ENCODE measurements at places on chromosomes 7 and 10.

DNA sequence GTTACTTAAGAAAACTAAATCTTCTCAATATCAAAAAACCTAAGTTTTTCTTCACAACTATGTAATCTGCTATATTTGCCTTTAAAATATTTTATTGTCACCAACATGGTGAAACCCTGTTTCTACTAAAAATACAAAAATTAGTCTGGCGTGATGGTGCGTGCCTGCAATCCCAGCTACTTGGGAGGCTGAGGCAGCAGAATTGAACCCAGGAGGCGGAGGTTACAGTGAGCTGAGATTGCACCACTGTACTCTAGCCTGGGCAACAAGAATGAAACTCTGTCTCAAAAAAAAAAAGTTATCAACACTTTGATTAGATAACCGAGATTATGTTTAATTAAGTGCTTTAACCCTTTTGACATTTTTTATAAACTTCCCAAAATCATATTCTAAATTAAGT lies 28.3 kb upstream of the CLDN4 start:
- no peak for DNase-seq

DNA sequence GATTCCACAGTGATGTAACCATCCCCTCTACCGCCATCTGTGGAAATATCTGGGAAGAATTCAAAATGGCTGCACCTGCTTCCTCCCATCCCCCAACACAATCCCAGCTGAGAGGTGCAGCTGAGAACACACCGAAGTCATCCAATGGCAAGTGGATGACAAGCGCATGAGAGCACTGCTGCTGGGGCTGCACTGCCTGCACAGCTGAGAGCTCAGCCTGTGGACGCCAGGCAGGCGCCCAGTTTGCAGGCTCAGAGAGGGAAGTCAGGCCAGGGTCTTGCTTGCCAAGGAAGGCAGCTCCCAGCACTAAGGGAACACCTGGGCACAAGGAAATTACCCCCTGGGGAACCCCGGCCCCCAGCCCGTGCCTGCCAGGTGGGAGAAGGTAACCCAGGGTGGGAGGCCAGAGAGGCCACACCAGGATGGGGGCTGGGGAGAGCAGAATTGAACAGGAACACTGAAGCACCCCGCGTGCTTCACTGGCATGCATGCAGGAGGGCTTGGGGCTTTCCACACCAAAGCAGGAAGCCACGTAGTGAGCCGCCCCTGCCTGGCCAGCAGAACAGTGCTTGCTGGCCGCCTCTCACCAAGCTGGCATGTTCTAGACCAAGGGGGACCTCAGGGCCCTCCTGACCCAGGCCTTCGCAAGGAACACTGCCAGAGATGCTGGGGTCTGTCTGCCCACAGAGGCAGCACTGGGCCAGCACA lies 46.2 kb downstream of the FAM53B start:
- no peak for DNase-seq

DNA sequence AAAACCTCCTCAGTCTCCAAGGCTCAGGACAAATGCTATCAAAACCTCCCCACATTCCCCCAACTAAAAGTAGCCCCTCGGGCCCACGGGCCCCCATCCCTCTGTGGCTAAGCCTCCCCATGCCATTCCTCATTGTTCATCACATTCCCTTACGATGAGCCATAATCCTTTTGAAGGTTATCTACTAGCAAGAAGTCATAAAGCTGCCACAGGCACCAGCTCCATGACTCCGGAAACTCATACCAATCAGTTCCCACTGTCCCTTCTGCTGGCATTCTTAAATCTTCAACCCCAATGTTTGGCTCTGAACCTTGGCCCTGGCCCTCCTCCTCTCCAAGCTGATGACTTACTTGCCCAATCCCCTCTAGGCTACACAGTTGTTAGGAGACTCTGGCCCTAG lies 19.4 kb upstream of the TM9SF3 start:
- no peak for DNase-seq

DNA sequence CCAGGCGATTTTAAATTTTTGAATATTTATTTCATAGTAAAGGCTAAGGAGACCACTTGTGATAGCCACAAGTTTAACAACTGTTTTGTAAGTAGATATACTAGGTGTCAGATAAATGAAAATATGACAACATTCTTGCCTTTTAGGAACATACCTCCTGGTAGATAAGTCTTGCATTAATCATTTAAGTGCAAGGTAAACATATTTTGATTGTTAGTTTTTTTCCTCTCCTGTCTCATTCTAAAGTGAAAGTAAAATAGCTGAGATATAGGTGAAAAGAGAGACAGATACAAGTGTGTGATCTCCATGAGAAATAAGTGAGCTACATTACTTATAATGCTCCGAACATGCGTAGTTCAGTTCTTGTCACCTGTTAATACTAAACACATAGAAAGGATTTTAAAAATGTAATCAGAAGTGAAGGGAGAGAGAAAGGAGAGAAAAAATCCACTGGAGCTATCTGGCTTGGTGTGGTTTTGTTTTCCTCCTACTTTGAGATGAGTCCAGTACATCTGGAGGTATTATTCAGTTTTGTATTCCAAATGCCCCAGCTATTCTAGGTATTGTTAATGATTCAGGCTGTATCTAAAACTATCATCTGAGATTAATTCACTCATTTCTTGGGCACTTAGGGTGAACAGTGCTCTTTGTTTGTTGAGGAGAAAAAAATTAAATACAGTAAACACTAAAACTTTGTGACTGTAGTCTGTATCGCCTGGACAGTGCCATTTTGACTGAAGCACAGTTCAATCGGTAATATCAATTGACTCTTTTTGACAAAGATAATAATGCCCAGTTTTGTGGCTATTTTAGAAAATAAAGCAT lies 21.2 kb downstream of the GLCCI1 start:
- no peak for DNase-seq

- no peak for DNase-seq
Observed at GRCh38 chr7:128100949-128101713, 69.9 kb upstream of the LRRC4 start.

DNA sequence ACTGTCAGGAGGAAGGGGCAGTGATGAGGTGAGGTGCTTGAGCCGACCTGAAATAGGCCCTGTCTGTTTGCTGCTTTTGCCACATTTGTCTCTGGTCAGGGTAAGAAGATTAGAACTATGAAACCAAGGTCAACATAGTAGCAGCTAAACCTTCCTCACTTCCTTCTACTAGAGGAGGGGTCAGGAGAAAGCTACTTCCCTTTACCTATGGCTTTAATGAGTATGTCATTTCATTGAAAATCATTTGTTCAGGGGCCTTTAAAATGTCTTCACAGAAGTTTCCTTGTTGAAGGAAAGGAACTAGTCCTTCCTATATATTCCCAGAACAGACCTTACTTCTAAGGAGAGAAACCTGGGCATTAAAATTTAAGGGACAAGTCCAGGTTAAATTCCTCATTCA lies 19.0 kb downstream of the HYAL4 start:
- DNase-seq = no peak

- DNase-seq = no peak
Observed at GRCh38 chr10:98910546-98910945, 325.1 kb downstream of the HPSE2 start.

GRCh38 chr10:119518936-119519335 lies 23.6 kb downstream of the RGS10 start:
- DNase-seq = no peak

- no peak for DNase-seq
Observed at GRCh38 chr7:106327538-106328481, 43.0 kb upstream of the NAMPT start.

DNA sequence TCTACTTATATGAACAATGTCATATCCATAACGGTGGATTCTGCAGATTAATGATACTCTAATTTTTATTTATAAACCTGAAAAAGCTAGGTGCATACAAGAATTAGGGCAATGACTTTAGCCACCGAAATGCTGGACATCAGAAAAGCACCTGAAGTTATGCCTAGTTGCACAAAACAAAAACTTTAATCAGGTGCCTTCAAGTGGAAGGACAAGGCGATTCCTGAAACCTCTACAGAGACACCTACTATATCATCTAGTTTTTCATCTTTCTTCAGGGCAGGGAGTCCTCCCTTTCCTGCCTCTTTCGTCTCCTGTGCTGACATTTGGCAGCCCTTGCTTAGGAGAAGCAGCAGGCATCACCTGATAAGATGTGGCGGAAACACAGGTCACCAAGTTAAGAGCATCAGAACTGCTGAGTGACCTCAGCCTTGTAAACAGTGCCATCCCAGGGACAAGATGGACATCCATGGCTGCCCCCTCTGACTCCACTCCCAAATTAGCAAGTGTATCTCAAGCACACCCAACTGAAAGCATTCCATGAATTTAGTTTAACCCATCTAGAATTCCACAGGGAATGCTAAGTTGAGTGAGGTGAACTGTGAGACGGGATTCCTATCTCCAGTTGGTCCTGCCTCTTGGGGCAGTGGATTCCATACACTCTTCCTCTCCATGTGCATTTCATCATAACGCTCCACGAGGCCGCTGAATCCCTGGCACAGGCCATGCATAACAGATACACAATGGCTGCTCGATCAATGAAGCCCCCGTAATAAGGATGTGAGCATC lies 5.8 kb downstream of the ITPRIP start:
- DNase-seq = no peak

- no peak for DNase-seq
Observed at GRCh38 chr7:3520206-3520605, 219.2 kb downstream of the SDK1 start.

- no peak for DNase-seq
Observed at GRCh38 chr7:19268737-19269136, 123.5 kb upstream of the FERD3L start.

- DNase-seq = no peak
Observed at GRCh38 chr10:102086196-102086595, 21.0 kb downstream of the HPS6 start.

DNA sequence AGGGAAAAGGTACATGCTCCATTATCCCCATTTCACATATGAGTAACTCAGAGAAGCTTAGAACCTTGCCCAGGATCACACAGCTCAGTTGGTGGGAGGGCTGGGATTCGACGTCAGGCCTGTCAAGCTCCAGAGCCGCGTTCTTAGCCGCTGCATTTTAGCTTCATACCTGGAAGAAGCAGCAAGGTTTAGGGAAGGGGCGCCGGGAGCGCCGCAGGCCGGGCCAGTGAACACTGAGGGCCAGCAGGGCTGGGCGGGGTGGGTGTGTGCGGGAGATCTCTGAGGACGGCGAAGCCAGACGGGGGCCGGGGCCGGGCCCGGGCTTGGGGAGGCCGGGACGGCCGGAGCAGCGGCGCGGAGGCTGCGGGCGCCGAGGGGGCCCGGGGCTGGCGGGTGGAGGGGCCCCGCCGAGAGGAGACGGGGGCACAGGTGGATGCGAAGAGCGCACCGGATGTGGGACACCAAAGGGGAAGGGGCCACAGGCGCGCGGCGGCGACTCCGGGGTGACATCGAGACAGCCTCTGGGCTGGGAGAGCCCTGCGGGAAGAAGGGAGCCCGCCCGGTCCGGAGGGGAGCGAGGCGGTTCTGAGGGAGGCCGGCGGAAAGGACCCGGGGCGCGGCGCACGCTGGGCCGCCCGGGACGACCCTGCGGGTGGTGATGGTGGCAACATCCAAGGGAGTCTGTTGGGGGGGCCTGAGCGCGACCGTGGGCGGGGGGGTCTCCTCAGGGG lies 498 bp downstream of the NDST2 start:
- no peak for DNase-seq

GRCh38 chr10:98528805-98529183 lies 82.1 kb upstream of the HPS1 start:
- DNase-seq = no peak

DNA sequence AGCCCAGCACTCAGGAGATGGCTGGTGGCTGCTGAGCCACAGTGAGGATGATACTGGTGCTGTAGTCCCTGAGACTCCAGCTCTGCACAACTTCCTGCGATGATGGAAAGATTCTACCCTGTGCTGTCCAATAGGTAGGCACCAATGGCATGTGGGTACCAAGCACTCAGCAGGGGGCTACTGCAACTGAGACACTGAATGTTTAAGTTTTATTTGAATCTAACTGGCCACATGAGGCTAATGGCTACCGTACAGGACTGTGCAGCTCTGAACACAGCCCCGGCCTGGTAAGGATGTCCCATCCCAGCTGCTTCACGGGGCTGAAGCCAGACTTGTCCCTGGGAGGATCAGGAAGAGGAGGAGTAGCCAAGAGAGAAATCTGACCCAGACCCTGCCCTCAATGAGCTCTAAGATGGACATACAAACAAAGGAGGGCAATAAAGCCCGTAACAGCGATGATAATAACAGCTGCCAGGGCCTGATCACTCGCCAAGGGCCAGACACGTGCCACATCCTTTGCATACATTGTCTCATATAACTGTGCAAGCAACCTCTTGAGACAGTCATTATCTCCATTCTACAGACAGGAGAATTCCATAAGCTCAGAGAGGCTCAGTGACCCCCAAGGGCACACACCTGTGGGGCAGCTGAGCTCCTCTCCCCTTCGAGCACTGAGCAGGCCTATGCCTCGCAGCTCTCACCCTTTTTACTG lies 3.8 kb downstream of the GPRIN2 start:
- DNase-seq = no peak

GRCh38 chr10:63767138-63767801 lies 246.1 kb downstream of the REEP3 start:
- no peak for DNase-seq

- DNase-seq = no peak
Observed at GRCh38 chr10:46514899-46515298, 41.6 kb downstream of the GPRIN2 start.

DNA sequence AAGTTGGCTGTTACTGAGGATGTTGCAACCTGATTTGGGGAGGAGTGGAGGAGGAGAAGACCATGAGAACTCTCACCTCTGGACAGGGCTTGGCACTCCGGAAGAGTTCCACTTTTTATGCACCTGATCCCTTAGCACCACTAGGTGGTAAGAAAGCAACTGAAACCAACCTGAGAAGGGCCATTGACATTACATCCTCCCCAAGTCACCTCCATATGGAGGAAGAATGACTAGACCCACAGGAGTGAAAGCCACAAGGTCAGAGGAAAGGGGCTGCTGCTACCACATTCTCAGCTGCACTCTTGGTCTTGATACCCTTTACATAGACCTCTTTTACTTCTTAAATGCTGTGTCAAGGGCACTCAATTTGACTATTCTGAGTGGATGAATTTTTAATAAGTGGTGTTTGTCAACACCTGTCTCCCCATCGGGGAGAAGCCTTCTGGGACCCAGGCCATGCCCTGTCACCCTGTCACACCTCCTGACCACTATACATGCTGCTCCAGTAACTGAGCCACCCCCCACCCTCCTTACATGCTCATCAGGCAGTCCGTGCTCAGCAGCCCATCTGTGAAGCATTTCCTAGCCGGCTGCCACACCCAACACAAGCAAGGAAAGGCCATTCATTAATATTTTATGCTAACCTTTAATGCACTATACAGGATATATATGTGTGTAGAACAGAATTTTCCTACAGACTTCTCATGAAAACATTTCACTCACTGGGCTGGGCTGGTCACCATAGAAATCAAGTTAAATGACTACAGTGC lies 362.9 kb downstream of the GFRA1 start:
- no peak for DNase-seq

GRCh38 chr7:90713628-90714027 lies 117.5 kb downstream of the CDK14 start:
- no peak for DNase-seq

DNA sequence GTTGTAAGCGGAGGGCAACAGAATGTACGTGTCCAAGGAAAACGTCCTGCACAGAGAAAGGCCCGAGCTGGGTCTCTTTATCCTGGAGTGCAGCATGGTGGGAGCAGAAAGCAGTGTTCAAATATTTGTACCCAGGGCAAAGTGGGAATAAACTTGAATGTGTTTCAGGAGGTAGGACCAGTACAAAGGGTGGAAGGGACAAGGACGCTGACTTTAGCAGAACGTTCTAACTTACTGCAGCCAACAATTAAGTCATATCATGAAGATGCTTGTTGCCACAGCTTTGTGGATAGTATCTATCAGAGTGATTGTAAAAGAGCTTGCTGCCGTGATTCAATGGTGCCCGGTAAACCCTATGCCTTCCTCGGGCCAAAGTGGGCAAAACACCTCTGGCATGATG lies 30.5 kb upstream of the ZC3HAV1L start:
- DNase-seq = no peak

All from Panc1 (cell line).